ENCODE measurements at places on chromosomes 3 and 15.

DNA sequence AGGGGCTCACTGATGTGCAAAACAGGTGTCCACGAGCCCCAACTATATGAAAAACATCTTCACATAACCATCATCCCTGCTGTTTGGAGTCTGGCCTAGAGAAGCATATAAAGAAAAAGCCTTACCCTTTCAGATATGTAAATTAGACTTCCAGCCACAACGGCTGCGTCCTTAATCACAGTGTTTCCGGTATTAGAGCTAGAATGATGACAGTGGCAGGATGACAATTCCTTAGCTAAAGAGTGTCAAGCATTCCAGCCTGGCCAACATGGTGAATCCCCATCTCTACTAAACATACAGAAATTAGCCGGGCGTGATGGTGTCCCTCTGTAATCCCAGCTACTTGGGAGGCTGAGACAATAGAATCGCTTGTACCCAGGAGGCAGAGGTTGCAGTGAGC, 19.5 kb upstream of the SAMD7 start:
- DNase-seq, result no peak

GRCh38 chr3:33914731-33915379, 116.4 kb downstream of the PDCD6IP start:
- peak; percentile 48 for DNase-seq

GRCh38 chr15:73867426-73867825, 5.9 kb upstream of the TBC1D21 start:
- DNase-seq, result peak; percentile 44

- no peak for DNase-seq
Observed at GRCh38 chr3:94303897-94304296, 241.0 kb downstream of the NSUN3 start.

DNA sequence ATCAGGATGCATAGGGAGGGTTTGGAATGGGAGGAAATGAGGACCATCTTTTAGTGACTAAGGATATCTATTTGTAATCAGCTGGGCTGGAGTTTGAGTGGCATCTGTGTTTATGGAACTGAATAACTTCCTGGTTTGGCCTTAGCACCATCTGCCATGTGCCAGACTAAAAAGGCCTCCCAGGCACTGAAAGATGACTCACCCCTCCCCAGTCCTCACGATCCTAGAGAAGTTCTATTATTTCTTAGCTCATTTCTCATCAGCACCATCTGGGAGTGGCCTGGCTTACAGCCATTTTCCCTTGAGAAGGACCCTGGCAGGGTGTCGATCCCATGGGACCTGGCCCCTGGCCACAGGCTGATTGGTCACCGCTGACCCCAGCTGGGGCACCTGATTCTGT, 23.9 kb upstream of the CTXND1 start:
- DNase-seq, result no peak

DNA sequence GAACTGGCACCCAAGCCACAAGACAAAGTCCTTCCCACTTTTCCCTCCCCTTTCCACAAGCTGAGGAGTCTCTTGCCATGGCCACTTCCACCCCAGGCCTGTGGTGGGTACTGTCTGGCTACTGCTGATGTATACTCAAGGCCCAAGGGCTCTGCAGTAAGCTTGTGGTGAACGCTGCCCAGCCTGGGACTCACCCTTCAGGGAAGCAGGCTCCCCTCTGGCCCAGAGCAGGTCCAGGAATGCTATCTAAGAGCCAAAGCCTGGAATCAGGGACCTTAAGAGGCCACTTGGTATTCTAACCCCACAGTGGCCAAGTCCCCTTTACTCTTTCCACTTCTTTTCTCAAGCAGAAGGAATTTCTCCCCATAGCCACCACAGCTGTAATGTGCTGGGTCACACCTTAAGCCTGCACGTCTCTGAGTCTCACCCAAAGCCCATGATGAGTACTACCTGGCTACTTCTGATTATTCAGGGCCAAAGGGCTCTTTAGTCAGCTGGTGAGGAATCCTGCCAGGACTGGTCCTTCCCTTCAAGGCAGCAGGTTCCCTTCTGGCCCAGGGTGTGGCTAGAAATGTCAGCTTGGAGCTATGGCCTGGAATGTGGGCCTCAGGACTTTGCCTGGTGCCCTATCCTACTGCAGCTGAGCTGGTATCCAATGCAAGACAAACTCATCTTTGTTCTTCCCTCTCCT, 4.0 kb downstream of the PATL2 start:
- DNase-seq, result peak; percentile 77

GRCh38 chr3:178777718-178778411, 241.6 kb downstream of the KCNMB2 start:
- DNase-seq, result no peak

DNA sequence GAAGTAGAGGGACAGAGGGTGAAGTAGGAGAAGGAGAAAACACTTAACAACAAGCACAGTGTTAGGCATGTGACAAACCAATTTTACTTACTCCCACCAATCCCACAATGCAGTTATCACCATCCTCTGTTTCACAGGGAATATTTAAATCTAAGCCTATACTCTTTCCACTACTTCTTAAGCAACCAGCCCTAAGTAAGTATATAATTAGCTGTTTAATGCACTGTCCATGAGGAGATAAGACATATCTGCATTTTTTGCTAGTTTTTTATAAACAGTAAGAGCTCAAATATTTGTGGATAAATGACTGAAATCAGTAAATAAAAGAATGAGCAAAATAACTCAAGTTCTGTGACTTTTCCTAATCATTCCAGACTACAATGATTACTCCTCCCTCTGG, 62.7 kb downstream of the GSK3B start:
- DNase-seq, result no peak

DNA sequence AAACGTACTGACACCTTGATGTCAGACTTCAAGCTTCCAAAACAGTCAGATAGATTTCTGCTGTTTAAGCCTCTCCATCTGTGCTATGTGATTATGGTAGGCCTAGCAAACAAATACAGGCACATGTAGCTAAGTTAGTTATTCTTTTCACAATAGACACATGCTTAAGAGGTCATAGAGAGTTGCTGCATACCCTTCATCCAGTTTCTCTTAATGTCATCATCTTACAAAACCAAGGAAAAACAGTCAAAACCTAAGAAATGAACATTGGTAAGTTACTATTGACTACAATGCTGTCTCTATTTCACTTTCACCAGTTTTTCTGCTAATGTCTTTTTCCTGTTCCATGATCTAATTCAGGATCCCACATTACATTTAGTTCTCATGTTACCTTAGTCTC, 946.8 kb downstream of the TUSC7 start:
- no peak for DNase-seq

GRCh38 chr3:156291272-156292123, 171.1 kb downstream of the KCNAB1 start:
- peak; percentile 59 for DNase-seq

- no peak for DNase-seq
Observed at GRCh38 chr3:16012086-16012485, 162.4 kb upstream of the GALNT15 start.

- DNase-seq, result no peak
Observed at GRCh38 chr3:27945229-27945628, 223.1 kb upstream of the EOMES start.

DNA sequence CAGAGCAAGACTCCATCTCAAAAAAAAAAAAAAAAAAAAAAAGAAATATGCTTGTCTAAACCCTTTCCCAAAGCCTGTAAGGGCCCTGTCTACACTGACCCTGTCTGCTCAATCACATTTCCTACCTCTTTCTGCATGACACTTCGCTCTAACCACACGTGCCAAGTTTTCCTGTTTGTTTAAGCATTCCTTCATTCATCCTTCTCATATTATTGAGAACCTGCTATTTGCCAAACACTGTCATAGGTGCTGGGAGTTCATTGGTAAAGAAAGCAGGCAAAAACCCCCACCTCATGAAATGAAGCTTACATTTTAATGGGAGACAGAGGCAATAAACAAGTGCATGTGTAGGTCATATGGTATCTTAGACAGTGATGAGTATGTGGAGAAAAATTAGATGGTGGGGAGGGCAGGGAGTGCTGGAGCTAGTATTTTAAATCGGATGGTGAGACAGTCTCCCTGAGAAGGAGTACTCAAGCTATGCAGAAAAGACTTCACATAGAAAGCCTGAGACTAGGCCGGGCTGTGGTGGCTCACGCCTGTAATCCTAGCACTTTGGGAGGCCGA, 48.0 kb downstream of the B3GNT5 start:
- no peak for DNase-seq

Data from islet precursor cell (in vitro differentiated cells).